ENCODE measurements at places on chromosomes 16 and 17. TPM values are rescaled to one million over a fixed set of nuclear protein-coding genes. Genes with fewer than 3 reads are reported as not detected.

The CPHXL2 gene
- not detected for total RNA-seq

The CCL5 gene
- total RNA-seq: 1.7 TPM

The OR2C1 gene
- not detected for total RNA-seq

The PRSS33 gene
- total RNA-seq: not detected

The KRTAP2-1 gene
- not detected for total RNA-seq

The CDRT4 gene
- 2.6 TPM for total RNA-seq

The TMEM114 gene
- total RNA-seq: not detected

The FAM20A gene
- not detected for total RNA-seq

The KRT23 gene
- 0.08 TPM for total RNA-seq

The CCL1 gene
- not detected for total RNA-seq

The ETV4 gene
- 51.3 TPM for total RNA-seq

The FADS6 gene
- not detected for total RNA-seq

The CACNG5 gene
- total RNA-seq: not detected

The UQCRC2 gene
- total RNA-seq: 172 TPM

The GPR139 gene
- total RNA-seq: not detected

The CMTM2 gene
- total RNA-seq: not detected

The TBC1D3C gene
- total RNA-seq: not detected

The LLGL2 gene
- total RNA-seq: 26.3 TPM

The ACAP1 gene
- total RNA-seq: 1.9 TPM

The SCNN1B gene
- 0.06 TPM for total RNA-seq

The SHISA6 gene
- total RNA-seq: not detected

The GCGR gene
- total RNA-seq: 0.43 TPM

The WDR81 gene
- 30.6 TPM for total RNA-seq

The YBX2 gene
- total RNA-seq: 0.66 TPM

The GGT6 gene
- total RNA-seq: not detected

The NOL11 gene
- total RNA-seq: 72.8 TPM

The TLCD3A gene
- 56.8 TPM for total RNA-seq

The DNAH9 gene
- total RNA-seq: not detected

The OR1A1 gene
- total RNA-seq: not detected

The SECTM1 gene
- total RNA-seq: 1.9 TPM

The GHDC gene
- total RNA-seq: 22.4 TPM

The CFAP119 gene
- total RNA-seq: 8.6 TPM

The ST6GALNAC1 gene
- total RNA-seq: not detected

The PLLP gene
- total RNA-seq: 1.7 TPM

The DDX28 gene
- 19.1 TPM for total RNA-seq

The SEPTIN12 gene
- not detected for total RNA-seq

The TEPSIN gene
- total RNA-seq: 18.0 TPM

The PERCC1 gene
- total RNA-seq: not detected

The ITGB3 gene
- 5.7 TPM for total RNA-seq

The TUFM gene
- total RNA-seq: 305 TPM

The TMEM88 gene
- 0.69 TPM for total RNA-seq

The SNX20 gene
- total RNA-seq: not detected

The NPIPA2 gene
- 1.3 TPM for total RNA-seq

The JUP gene
- total RNA-seq: 119 TPM

The EIF3CL gene
- total RNA-seq: 58.9 TPM

The RSKR gene
- 3.6 TPM for total RNA-seq

The CCL8 gene
- total RNA-seq: not detected

The KRTAP2-3 gene
- not detected for total RNA-seq

The CDH16 gene
- 0.28 TPM for total RNA-seq

The SLC13A2 gene
- 0.21 TPM for total RNA-seq

The C17orf107 gene
- total RNA-seq: 0.30 TPM

The SPN gene
- not detected for total RNA-seq

The GAS2L2 gene
- 0.09 TPM for total RNA-seq

The SPIRE2 gene
- 8.7 TPM for total RNA-seq

The SHISA9 gene
- total RNA-seq: not detected

The FBXO39 gene
- not detected for total RNA-seq

The ZNF48 gene
- 12.4 TPM for total RNA-seq

The ACSM5 gene
- not detected for total RNA-seq
